ENCODE measurements at places on chromosomes 2 and 18. TPM values are rescaled to one million over a fixed set of nuclear protein-coding genes. Genes with fewer than 3 reads are reported as not detected.

Gene OR6B2
- not detected for total RNA-seq

DNA sequence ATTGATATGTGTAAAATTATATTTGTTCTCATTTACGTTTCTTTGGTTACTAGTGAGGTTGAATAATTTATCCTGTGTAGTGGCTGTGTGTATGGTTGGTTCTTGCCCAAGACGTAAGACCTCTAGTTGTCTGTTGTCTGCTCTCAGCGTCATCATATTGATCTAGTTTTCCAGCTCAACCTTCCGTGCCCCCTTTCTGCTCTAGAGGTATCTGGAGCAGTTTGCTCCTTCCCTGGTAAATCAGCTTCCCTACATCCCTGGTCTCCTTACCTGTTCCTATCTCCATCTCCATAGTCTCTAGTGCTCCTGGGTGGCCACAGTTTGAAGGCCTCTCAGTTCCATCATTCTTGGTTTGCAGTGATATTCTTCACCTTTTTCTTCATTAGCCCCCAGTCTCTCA, 1.2 kb downstream of the SMYD5 start:
- H3K36me3 ChIP-seq = no peaks in the 10 kb centered on the region
- no peak for DNase-seq
- no peaks in the 10 kb centered on the region for H3K27me3 ChIP-seq

- DNase-seq = no peak
- H3K4me3 ChIP-seq = no peak overlapping the region
- H3K36me3 ChIP-seq = no peaks in the 10 kb centered on the region
- H3K4me1 ChIP-seq = no peaks in the 10 kb centered on the region
- no peak overlapping the region for H3K27ac ChIP-seq
Measured at GRCh38 chr18:52334896-52335295, 5.1 kb upstream of the DCC start.

Gene DCDC2C
- not detected for total RNA-seq

GRCh38 chr2:125713533-125713932, 942.4 kb upstream of the GYPC start:
- H3K4me3 ChIP-seq = no peak overlapping the region
- no peaks in the 10 kb centered on the region for H3K27me3 ChIP-seq
- H3K36me3 ChIP-seq = no peaks in the 10 kb centered on the region
- no peak for DNase-seq
- no peak overlapping the region for H3K27ac ChIP-seq

DNA sequence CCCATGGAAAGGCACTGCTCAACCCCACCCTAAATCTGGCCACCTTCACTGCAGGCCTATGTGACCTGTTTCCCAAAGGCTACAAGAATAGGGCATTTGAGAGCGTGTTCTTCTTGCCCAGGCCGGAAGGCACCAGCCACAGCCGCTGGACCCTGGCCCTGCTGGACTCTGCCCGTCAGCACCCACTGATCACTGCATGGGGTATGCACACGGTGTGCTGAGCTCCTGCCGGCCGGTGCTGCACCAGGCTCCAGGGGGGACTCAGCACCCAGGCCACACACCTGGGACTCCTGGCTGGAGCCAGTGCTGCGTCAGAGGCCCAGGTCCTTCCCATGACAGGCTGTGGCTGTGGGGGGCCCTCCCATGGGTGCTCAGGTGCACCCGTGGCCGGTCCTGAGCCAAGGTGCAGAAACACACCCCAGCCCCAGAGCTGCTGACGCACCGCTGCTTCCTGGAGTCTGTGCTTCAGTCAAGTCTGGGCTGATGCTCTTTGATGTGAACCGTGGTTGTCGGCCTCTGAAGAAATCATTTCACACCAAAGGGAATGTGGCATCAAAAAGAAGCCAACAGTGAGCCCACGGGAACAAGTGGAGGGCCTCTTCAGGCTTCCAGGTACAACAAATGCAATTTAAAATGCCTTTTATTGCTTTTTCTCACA, 6.5 kb downstream of the KCNG2 start:
- no peaks in the 10 kb centered on the region for H3K36me3 ChIP-seq
- H3K27me3 ChIP-seq = peaks cover 10% of the 10 kb centered on the region
- H3K4me3 ChIP-seq = no peak overlapping the region
- no peak for DNase-seq

Gene GPR39
- not detected for total RNA-seq

DNA sequence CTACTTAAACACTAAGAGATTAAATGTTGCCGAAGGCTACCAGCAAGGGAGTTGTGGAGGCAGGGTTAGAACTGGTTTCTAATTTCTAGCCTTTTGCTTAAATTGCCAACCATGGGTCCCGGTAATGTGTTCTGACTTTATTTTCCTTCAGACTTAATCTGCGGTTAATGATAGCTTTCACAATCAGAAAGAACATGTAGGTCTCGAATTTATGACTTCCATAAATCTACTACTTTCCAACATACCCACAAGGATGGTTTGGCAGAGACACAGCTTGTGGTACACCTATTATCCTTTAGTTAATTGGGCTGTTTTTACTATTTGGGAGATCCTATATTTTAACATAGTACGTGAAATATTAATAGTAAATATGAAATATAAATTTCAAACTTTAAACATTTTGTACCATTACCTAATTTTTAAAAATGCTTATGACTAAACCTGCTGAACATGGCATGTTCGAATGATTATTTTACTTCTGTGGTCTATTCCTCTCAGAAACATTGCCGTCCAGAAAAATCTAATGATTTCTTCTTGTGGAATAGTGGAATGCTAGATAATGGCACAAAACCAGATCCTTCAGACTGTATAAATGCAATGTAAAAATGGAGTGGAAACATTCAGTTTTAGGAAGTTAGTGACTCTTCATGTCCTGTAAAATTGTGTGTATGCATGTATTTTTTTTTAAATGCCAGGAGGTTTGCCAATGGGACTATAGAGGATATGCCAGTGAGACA, 41.3 kb downstream of the PARD3B start:
- no peaks in the 10 kb centered on the region for H3K36me3 ChIP-seq
- no peak overlapping the region for H3K27ac ChIP-seq
- H3K4me3 ChIP-seq = no peak overlapping the region
- H3K4me1 ChIP-seq = no peaks in the 10 kb centered on the region
- peaks cover 2% of the 10 kb centered on the region for H3K27me3 ChIP-seq

Gene PROKR1
- not detected for total RNA-seq

DNA sequence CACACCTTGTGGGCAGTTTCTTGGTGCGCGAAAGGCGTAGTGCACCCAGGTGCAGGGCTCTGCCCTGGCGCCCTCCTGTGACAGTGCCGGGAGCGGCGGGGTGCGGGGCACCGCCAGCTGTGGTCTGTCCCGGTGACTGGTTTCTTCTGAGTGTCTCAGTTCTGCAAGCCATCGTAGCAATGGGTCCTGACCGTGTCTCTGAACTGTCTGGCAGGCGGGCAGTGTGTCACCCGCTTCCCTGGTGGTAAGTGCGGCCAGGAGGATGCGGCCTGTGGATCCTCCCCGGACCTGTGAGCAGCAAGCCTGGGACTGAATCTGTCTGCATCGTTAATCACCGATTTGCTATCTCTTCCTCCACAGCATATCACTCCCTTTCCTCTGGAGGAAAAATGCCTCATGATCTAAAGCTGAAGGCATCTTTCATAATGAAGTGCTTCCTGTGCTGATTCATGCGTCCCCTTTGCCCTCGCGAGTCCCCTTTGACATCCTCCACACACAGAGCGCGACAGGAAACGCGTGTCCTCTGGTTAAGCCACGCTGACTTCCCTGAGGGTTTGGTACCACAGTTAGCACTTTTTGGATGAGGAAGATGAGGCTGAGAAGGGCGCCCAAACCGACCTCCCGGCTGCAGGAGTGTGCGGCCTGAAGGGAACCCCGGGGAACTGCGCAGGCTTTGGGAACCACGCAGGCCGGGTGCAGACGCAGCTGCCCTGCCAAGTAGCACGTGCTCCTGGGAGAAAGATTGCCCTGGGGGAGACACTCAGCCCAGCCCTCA, 416.0 kb upstream of the HS6ST1 start:
- no peaks in the 10 kb centered on the region for H3K36me3 ChIP-seq
- H3K4me3 ChIP-seq = no peak overlapping the region
- peaks cover 20% of the 10 kb centered on the region for H3K27me3 ChIP-seq
- peaks cover 5% of the 10 kb centered on the region for H3K4me1 ChIP-seq

DNA sequence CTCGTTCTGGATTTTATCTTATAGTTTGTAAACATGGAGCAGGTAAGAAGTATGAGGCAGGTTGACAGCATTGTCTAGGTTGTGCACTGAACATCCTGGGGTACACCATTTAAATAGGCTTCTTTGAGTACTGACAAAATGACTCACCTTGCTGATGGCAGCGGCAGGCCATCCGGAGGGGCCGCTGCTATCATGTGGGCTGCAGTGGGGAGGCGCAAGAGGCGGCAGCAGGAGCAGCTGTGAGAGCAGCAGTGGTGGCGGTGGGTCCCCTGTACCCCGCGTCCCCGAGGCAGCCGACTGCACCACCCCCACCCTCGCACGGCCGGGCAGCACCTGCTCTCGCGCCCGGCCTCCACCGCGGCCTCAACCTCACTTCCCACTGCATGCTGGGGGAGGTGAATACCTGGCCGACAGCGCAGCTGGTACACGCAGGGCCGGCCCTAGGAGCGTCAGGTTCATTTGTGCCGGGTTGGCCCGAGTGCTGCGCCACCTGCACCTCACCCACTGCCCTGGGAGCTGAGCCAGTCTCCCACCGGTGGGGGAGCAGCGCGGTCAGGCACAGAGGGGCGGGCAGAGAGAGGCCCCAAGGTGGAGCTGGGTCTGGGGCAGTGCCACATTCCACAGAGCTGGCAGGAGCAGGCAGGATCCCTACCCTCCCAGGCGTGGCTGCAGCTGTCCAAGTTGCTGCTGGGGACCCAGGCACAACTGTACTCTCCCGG, 154.5 kb upstream of the RBMS1 start:
- no peaks in the 10 kb centered on the region for H3K27me3 ChIP-seq
- no peak overlapping the region for H3K27ac ChIP-seq
- no peaks in the 10 kb centered on the region for H3K36me3 ChIP-seq
- no peak for DNase-seq
- peaks cover 28% of the 10 kb centered on the region for H3K4me1 ChIP-seq
- no peak overlapping the region for H3K4me3 ChIP-seq

DNA sequence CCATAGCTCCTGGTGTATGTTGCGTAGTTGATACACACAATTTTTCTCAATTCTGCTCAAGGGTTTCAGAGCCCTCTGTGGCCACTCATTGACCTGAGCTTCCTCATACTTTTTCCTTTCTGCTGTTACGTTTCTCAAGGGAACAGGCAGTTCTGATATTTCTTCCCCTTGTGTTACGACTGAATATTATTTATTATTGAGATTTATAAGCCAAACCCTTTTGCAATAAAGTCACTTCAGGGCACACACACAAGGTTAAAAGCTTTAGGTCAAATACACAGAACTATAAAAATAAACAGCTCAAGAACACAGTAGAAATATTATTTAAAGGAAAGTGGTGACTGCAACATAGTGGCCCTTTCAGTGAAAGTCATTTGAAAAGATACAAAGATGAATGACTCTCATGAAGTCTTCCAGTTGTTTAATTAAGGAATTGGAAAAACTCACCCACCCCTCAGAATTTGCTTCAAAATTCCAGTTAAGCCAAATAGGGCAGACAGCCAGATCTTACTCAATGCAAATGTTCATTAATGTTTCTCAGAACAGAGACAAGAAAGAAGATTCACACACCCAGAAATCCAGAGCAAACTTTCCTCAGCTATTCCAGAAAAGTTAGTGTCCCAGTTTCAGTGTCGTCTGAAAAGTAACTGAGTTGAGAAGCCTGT, 179.7 kb downstream of the TRIB2 start:
- H3K27me3 ChIP-seq = no peaks in the 10 kb centered on the region
- peaks cover 15% of the 10 kb centered on the region for H3K4me1 ChIP-seq
- no peaks in the 10 kb centered on the region for H3K36me3 ChIP-seq
- H3K4me3 ChIP-seq = no peak overlapping the region
- DNase-seq = no peak

Gene CIB4
- total RNA-seq = not detected

DNA sequence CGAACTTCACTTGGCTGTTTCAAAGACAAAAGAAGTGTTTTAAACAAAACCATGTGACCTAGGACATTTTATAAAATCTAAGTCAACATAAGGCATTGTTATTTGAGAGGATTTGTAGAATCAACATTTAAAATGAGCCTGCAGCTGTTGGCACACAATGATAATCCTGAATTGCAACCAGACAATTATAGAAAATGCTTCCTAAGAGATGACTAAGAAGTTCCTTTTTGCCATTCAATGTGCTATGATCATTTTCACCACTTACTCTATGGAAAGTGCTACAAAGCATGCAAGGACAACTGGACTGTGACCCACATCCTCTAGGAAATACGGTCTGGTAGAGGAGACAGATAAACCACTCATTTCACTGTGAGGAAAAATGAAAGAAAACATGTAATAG, 246.4 kb downstream of the CDH20 start:
- no peaks in the 10 kb centered on the region for H3K36me3 ChIP-seq
- H3K27ac ChIP-seq = no peak overlapping the region

Gene DES
- total RNA-seq = not detected

Gene TEX44
- total RNA-seq = not detected

- DNase-seq = no peak
- no peak overlapping the region for H3K27ac ChIP-seq
- H3K4me3 ChIP-seq = no peak overlapping the region
- no peaks in the 10 kb centered on the region for H3K4me1 ChIP-seq
- no peaks in the 10 kb centered on the region for H3K36me3 ChIP-seq
Measured at GRCh38 chr18:2173486-2173885, 397.8 kb downstream of the METTL4 start.

Gene MPP4
- not detected for total RNA-seq

All from activated naive CD4-positive, alpha-beta T cell treated with anti-CD3 and anti-CD28 coated beads for 36 hours (primary cell).